ENCODE measurements at places on chromosomes 6 and 20.

GRCh38 chr6:142960098-142960497 lies 15.1 kb upstream of the HIVEP2 start:
- peak; percentile 62 for DNase-seq

GRCh38 chr6:98047871-98048270 lies 764.9 kb upstream of the MMS22L start:
- no peak for DNase-seq

DNA sequence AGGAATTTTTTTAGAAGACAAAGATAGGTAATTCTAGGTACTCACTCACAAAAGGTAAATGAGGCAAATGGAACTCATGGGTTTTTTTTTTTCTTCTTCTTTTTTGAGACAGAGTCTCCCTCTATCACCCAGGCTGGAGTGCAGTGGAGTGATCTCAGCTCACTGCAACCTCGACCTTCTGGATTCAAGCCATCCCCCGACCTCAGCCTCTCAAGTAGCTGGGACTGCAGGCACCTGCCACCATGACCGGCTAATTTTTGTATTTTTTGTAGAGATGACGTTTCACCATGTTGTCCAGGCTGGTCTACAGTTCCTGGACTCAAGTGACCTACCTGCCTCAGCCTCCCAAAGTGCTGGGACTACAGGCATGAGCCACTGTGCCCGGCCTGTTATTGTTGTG lies 126.1 kb downstream of the LRRC1 start:
- DNase-seq = no peak

GRCh38 chr20:63076421-63076820 lies 69.7 kb upstream of the BHLHE23 start:
- no peak for DNase-seq

- no peak for DNase-seq
These were observed 30.9 kb upstream of the TULP1 start for GRCh38 chr6:35543459-35544193.

DNA sequence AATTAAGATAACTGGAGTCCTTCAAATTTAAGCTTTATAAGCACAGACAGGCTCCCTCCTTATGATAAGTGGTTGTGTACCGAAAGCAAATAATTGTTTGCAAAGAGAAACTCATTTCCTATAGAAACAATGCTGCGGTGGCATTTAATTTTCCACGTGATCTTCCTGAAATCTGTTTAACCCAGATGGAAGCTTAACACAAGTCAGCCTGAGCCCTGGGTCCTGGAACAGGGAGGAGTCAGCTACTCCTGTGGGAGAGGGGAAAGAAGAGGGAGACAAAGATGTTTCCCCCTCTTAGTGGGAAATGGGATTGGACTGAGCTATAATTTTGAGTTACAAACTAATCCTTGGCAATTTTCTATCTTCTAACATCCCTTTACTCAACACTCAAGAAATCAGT lies 136.5 kb downstream of the ELOVL4 start:
- no peak for DNase-seq

- no peak for DNase-seq
These were observed 236.1 kb downstream of the PACRG start for GRCh38 chr6:162963861-162964260.
